ENCODE measurements at places on chromosomes 4 and X.

DNA sequence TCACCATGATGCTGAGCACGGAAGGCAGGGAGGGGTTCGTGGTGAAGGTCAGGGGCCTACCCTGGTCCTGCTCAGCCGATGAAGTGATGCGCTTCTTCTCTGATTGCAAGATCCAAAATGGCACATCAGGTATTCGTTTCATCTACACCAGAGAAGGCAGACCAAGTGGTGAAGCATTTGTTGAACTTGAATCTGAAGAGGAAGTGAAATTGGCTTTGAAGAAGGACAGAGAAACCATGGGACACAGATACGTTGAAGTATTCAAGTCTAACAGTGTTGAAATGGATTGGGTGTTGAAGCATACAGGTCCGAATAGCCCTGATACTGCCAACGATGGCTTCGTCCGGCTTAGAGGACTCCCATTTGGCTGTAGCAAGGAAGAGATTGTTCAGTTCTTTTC is 4.0 kb downstream of the HNRNPH2 start:
- no peak for DNase-seq

GRCh38 chrX:31012509-31013025 is 59.3 kb downstream of the FTHL17 start:
- no peak for DNase-seq

DNA sequence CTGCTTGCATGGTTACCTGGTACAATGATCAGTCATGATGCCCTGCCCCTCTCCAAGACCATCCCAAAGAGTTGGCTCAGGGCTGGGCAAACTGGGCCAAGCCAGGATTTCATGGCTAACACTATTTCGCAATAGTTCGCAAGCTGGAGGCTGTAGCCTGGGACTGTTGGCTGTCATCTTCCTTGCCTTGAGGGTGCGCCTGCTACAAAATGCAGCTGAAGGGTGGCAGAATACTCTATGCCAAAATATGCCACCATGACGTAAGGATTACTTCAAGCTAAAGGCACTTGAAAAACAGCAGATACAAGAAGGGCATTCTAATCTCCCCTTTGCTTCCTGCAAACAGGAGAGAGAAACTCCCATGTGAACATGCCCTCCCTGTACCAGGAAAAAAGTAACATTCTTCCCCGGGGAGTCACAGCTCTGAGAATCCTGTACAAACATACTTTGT is 21.0 kb downstream of the SAT1 start:
- DNase-seq, result no peak

DNA sequence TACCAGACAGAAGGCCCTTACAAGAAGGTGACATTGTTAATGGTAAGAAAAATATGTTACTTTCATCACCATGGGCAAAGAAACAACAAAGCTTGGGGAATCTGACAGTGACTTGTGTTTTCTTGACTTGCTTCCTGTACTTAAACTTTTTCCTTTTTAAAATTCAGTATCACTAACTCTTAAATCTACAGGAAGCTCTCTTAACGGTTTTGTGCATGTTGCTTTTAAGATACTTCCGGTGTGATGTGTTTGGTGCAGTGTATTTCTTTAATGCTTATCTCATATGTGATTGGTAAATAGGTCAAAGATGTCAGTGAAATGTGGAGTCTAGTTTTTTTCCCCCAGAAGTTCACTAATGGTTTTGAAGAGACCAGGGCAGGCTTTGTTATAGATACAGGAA is 45.2 kb downstream of the ADH5 start:
- DNase-seq, result no peak

- DNase-seq, result no peak
Observed at GRCh38 chr4:29319663-29320340, 1400.4 kb upstream of the PCDH7 start.

DNA sequence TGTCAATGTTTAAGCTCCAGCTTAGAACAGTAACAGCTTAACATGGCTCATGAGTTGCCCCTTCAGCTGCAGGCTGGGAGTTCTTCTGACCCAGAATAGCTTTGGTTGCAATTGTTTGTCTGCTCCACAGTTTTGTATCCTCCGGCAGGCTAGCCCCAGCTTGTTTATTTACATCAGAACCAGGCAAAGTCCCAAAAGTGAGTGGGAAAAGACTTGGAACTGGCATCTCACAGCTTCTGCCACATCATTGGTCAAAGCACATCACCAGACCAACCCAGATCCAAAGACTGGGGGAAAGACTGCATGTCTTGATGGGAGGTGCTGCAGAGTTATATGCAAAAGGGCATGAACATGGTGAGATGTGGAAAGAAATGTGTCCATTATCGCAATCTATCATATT is 231.2 kb upstream of the CPEB2 start:
- no peak for DNase-seq

DNA sequence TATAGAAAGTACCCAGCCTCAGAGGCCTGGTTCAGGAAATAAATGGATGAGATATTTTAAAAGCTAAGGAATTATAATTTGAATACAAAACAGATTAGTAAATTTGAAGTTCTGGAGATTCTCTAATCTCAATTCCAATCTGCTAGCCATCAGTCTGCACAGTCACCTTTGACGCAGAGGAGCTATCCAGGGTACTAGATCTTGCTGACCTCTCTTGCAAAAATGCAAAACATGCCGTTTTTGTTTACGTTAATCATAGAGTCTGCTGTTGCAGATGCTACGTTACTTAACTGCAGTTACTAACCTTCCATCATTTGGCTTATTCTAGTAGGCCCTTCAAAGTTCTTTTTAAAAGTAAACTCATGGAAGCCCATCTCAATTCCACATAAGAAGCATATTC is 10.4 kb downstream of the CCSER1 start:
- no peak for DNase-seq

GRCh38 chr4:40377512-40378365 is 42.6 kb downstream of the CHRNA9 start:
- no peak for DNase-seq

- DNase-seq, result no peak
Observed at GRCh38 chrX:9953396-9953795, 13.8 kb upstream of the CLDN34 start.

DNA sequence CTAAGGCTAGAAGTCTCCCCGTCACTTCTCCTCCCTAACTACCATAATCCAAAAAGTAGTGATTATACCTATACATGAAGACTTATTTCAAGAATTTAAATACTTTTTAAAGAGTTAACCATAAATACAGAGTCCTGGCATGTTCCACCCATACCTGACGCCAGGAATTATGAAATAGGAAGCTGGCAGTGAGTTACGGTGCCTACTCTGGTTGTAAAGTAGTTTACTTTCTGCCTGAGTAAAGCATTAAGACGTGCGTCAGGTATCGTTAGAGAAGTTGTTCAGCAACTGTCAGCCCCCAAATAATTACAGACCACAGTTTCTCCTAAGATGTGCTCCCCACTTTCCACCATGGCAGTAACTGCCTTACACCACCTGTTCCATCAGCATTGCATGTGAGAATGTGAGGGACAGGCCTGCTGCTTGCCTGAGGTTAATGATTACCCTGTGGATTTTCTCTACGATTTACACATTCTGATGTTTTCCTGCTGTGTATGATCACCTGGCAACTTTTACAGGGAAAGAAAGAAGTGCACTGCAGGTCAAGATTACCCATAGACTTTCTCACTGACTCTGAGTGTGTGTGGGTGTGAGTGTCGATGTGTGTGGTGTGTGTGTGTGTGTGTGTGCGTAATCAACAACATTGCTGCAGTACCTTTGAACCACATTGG is 92.3 kb upstream of the SLC7A11 start:
- no peak for DNase-seq

- peak; percentile 61 for DNase-seq
Observed at GRCh38 chrX:15737959-15738902, at the start of gene CA5B. Gene CA5B (plus strand): TSS chrX:15738270. CDS start chrX:15750024, 11,754 bp downstream.

- DNase-seq, result no peak
Observed at GRCh38 chr4:88062843-88063242, 55.4 kb downstream of the PKD2 start.
